Astrocyte (in vitro differentiated cells and primary cell): ENCODE measurements at places on chromosomes 1 and 21.
A peak's percentile ranks its signal among the peaks of the same experiment; 100 is the strongest.

DNA sequence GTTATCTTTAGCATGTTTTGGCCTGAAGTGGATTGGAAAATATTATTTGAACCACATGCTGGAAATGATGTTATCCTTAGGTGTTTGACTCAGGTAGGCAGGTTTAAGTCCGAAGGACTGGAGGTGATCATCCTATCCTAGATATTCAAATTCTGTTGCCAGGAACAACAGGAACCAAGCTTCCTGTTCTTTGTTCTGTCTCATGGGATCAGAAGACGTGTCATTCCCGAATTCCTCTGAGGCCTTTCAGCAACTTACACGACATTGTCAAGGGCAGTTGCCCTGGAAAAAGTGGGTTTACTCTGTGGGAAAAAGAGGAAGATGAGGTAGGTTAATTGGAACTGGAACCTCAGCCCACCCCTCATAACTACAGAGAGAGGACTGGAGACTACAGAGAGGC, 36.6 kb downstream of the SLAMF6 start:
- DNase-seq: no peak
- no peaks in the 10 kb centered on the region for H3K36me3 ChIP-seq
- no peaks in the 10 kb centered on the region for H3K4me1 ChIP-seq
- H3K4me3 ChIP-seq: no peak overlapping the region

DNA sequence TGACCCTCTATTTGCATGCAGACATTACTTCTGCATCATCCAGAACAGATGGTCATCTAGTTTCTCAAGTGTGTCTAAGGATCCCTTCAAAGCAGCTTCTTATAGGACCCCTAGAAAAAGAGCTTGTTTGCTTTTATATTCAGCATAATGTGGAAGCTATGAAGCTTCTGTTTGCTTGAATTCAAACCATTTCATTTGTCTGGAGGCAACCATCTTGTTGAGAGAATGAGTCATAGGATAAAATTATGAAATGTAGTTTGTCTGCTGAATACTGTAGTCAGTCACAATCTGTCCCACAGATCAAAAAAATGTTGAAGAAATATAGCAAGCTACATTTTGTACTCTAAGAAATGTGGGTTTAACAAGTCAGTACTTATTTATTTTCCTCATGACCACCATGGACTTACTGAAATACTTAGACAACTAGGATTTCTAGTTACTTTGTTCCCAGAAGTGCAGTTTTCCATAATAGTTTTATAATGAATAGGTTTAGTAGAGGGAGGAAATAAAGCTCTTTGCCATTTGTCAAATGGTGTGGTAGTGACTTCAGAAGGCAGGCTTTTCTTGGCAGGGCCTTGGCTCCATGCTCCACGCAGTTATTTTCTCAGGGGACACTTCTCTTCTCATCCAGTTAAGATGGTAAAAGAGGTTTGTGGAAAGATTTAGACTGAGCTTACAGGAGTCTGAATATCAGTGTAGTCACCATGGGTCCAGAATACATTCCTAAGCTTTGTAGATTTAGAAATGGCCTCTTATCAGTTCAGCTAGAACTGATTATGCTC, 74.8 kb upstream of the DEPDC1 start:
- peak; percentile 1 for DNase-seq
- no peaks in the 10 kb centered on the region for H3K27me3 ChIP-seq
- no peak overlapping the region for H3K27ac ChIP-seq
- no peak overlapping the region for H3K4me3 ChIP-seq
- no peaks in the 10 kb centered on the region for H3K4me1 ChIP-seq
- H3K36me3 ChIP-seq: no peaks in the 10 kb centered on the region

DNA sequence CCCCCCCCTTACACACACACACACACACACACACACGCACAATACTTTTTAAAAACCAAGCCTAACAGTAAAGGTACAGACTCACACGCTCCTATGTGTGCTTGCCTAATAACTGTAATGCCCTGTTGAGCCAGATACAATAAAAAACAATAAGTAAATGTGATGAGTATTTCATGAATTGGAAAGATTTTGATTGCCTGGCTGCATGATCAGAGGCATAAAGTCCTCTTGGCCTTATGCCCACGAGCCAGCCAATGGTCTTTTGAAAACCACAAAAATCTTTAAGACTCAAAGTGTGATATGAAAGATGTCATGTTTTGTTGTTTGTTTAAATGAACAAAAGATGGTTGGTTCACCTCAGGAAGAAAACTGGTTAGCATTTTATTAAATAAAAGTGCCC, 441.9 kb upstream of the ZRANB2 start:
- H3K4me1 ChIP-seq: no peaks in the 10 kb centered on the region
- no peak overlapping the region for H3K4me3 ChIP-seq
- no peak for DNase-seq

DNA sequence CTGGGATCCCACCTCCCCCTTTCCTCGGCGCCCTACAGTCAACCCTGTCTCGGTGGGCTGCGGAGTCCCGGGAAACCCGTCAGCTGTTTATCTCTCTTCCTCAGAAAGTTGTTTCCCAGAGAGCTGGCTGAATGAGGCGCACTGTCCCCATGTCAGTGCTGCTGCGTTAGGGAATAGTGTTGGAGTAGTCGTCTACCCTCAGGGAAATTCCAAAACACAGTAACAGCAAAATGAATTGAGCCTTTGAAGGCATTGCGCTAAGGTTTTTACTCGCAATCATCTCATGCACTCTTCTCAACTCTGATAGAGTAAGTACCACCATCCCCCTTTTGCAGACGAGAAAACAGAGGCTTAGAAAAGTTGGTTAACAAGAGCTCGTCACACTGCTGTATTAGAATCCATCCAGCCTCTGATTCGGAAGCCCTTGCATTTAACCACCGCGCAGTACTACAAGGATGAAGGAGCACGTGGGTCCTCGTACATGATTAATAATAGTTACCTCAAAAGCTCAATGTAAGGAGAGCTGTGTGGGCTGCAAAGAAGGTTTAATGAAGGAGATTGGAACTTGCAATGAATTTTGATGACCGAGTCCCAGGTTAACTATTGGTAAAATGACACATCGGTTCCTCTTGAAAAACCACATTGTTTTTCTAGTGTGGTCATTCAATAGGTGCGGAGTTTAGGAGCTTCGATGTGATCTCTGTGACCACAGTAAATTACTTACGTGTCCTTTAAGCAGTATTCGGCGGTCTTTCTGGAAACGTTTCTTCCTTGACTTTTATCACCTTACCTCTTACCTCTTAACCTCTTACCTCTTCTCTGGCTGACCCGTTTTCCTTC, 788 bp upstream of the EDEM3 start:
- H3K27me3 ChIP-seq: no peaks in the 10 kb centered on the region
- H3K4me3 ChIP-seq: peak overlapping the region; percentile 75
- H3K36me3 ChIP-seq: no peaks in the 10 kb centered on the region
- H3K27ac ChIP-seq: peak overlapping the region; percentile 55
- DNase-seq: peak; percentile 50

DNA sequence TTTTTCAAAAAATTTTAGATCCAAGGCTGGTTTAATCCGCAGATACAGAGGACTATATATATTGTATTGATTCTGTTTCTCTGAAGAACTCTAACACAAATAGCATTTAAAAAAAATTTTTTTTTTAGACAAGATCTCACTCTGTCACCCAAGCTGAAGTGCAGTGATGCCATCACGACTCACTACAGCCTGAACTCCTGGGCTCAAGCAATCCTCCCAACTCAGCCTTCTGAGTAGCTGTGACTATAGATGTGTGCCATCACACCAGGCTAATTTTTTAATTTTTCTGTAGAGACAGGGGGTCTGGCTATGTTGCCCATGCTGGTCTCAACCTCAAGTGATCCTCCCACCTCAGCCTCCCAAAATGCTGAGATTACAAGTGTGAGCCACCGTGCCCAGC, 3.0 kb downstream of the ANKRD45 start:
- H3K36me3 ChIP-seq: no peaks in the 10 kb centered on the region
- H3K4me1 ChIP-seq: peaks cover 4% of the 10 kb centered on the region
- H3K27ac ChIP-seq: no peak overlapping the region
- H3K4me3 ChIP-seq: no peak overlapping the region

DNA sequence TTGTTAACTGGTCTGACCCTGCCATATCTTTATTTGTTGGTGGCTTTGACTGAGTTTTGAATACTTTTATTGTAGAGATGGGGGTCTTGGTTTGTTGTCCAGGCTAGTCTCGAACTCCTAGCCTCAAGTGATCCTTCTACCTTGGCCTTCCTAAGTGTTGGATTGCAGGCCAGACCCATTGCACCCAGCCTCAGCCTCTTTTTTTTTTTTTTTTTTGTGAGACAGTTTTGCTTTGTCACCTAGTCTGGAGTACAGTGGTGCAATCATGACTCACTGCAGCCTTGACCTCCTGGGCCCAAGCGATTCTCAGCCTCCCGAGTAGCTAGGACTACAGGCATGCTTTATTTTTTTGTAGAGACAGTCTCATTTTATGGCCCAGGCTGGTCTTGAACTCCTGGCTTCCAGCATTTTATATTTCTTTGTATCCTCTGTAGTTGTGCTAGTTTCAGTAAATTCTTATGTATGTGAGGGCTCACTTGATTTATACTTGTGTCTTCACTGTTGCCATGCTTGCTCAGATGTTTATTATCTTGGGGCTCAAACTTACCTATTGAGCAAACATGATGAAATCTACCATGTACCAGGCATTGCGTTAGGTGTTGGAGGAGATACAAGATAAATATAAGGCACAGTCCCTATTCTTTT, 24.1 kb downstream of the THRAP3 start:
- peaks cover 22% of the 10 kb centered on the region for H3K4me1 ChIP-seq
- no peaks in the 10 kb centered on the region for H3K36me3 ChIP-seq
- H3K27me3 ChIP-seq: no peaks in the 10 kb centered on the region
- H3K27ac ChIP-seq: peak overlapping the region; percentile 77
- no peak overlapping the region for H3K4me3 ChIP-seq

DNA sequence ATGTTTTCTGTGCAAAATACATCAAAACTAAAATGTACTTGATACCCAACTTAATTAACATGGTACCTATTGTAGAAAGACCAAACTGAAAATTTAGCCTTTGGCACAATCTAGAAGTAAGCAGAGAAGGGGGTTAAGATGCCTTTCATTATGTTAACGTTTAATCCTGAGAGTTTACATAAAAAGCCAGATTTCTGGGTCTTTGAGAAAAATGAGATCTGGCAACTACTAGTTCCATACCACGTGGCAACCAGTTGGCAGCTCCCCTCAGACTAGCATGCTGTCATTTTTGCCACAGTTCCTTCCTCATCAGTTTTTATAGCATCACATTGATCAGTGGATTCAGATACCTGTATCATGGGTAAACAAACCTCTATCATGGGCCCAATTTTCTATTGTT, 1.5 kb downstream of the RO60 start:
- peak overlapping the region; percentile 96 for H3K4me3 ChIP-seq
- peaks cover 17% of the 10 kb centered on the region for H3K4me1 ChIP-seq
- H3K27me3 ChIP-seq: no peaks in the 10 kb centered on the region
- H3K36me3 ChIP-seq: no peaks in the 10 kb centered on the region

DNA sequence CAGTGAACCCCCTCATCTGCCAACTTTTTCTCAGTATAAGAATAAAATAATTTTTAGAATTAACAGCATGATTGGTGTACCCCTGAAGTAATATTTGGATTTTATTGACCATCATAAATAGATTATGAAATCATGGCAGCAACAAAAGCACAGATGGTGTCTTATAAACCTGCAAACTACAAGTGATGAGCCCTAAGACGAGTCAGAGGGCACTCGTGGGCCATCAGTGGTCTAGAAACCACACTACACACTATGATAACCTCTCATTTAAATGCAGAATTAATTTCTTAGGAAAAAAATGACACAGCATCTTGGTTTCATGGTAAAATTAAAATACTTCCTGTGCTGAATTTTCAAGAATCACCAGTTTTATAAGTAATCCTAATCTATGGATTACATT, 312.4 kb downstream of the PTBP2 start:
- no peaks in the 10 kb centered on the region for H3K36me3 ChIP-seq
- no peak overlapping the region for H3K4me3 ChIP-seq
- H3K27ac ChIP-seq: no peak overlapping the region
- no peaks in the 10 kb centered on the region for H3K4me1 ChIP-seq

DNA sequence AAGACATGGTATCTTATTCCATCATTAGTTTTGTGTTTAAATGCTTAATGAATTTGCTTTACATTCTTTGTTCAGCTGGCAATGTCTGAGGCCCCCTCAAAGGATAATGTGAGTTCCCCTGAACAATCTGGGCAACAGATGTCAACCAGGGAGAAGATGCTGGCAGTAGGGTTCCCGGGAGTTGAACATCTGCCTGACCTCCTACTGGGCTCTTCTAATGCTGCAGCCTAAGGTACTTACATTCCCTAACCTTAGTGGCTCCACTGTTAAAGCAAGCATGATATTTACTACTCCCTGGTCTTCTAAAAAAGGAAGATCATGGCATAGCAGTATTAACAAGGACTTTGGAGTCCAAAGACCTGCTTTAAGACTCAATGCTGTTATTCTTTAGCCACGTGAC, 574.9 kb upstream of the NR5A2 start:
- H3K36me3 ChIP-seq: no peaks in the 10 kb centered on the region
- H3K27me3 ChIP-seq: no peaks in the 10 kb centered on the region
- no peak for DNase-seq
- H3K4me1 ChIP-seq: no peaks in the 10 kb centered on the region
- H3K4me3 ChIP-seq: no peak overlapping the region
- no peak overlapping the region for H3K27ac ChIP-seq

DNA sequence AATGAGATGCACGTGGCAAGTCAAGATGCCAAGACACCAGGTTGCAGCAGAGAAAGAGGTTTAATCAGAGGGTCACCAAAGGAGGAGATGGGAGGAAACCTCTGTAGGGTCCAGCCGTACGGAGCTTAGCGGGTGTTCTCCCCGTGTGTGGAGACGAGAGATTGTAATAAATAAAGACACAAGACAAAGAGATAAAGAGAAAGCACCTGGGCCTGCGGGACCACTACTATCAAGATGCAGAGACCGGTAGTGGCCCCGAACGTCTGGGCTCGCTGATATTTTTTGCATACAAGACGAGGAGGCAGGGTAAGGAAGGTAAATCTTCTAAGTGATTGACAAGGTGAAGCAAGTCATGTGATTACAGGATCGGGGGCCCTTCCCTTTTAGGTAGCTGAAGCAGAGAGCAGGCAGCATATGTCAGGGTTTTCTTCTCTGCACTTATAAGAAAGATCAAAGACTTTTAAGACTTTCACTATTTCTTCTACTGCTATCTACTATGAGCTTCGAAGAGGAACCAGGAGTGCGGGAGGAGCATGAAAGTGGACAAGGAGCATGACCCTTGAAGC, 41.2 kb upstream of the TDRD10 start:
- no peaks in the 10 kb centered on the region for H3K36me3 ChIP-seq
- no peak for DNase-seq
- H3K4me3 ChIP-seq: no peak overlapping the region

DNA sequence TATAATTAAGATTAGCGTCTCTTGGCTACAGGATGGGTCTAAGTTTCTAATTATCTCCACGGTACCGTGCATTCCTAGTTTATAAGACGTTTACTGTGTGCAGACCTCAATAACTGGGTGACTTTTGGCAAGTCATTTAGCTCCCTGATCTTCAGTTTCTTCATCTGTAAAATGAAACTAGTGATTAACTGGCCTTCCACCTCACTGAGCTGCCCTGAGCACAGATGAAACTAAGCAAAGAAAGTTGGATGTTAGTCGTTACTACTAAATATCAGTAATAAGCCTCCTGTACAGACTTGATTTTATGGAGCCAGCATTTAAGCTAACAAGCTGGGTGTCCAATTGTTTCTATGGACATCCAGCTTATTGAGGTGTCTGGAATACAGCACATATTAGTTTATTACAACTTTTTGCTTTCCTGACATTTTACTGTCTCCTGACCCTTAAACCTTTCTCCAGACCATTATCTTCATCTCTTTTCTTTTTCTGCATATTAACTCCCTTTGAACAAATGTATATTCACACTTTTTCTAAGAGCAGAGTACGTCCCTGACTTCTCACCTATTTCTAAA, 1.1 kb downstream of the CR2 start:
- no peak overlapping the region for H3K4me3 ChIP-seq
- H3K36me3 ChIP-seq: no peaks in the 10 kb centered on the region
- no peak for DNase-seq
- peaks cover 4% of the 10 kb centered on the region for H3K4me1 ChIP-seq
- H3K27ac ChIP-seq: no peak overlapping the region
